Hepatocyte (in vitro differentiated cells): ENCODE measurements at places on chromosomes 6 and 20. TPM values are rescaled to one million over a fixed set of nuclear protein-coding genes. Genes with fewer than 3 reads are reported as not detected.

- no peak for DNase-seq
- no peaks in the 10 kb centered on the region for H3K27me3 ChIP-seq
- H3K27ac ChIP-seq: no peak overlapping the region
Measured at GRCh38 chr6:34213772-34214171, 22.9 kb upstream of the HMGA1 start.

DNA sequence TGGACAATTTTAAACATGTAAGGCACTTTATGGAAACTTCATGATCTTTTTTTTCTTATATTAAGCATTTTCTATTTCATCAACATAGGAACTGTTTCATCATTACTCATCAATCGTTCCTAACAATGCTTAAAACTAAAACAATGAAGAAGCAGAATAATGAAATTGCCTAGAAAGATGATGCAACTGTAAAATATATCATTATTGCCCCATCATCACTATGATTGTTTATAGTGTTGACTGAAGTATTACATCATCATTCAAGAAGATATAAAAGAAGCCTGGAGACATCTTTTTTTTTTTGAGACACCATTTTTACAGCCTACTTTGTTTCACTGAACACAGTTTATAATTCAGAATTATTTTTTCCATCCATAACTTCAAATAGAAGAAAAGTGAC lies 147.2 kb downstream of the TRDN start:
- H3K27ac ChIP-seq: no peak overlapping the region
- H3K4me3 ChIP-seq: no peak overlapping the region
- DNase-seq: no peak
- H3K36me3 ChIP-seq: no peaks in the 10 kb centered on the region

DNA sequence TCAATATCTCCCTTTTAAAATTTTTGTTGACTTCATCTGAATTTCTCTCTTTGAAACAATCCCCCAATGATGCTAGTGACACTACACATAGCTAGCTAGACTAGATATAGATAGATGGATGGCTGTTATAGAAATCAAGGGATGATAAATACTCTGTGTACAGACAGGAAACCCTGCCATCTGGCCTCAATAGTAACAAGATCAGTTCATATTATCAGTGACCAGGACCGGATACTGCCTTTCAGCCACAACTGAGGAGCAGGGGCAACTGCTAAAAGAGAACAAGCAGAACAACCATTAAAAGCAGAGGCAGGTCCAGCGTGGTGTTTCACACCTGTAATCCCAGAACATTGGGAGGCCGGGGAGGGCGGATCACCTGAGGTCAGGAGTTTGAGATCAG lies 118.3 kb upstream of the FAM184A start:
- H3K36me3 ChIP-seq: no peaks in the 10 kb centered on the region
- H3K4me1 ChIP-seq: peaks cover 6% of the 10 kb centered on the region
- no peak for DNase-seq
- no peak overlapping the region for H3K4me3 ChIP-seq
- H3K27ac ChIP-seq: no peak overlapping the region

- no peak overlapping the region for H3K27ac ChIP-seq
- H3K4me1 ChIP-seq: no peaks in the 10 kb centered on the region
- H3K4me3 ChIP-seq: no peak overlapping the region
- no peak for DNase-seq
Measured at GRCh38 chr20:25270829-25271251, 23.0 kb downstream of the PYGB start.

- no peak overlapping the region for H3K4me3 ChIP-seq
- no peaks in the 10 kb centered on the region for H3K36me3 ChIP-seq
- H3K27ac ChIP-seq: no peak overlapping the region
- H3K27me3 ChIP-seq: no peaks in the 10 kb centered on the region
- no peak for DNase-seq
Measured at GRCh38 chr20:57999465-58000111, 228.9 kb downstream of the ANKRD60 start.

- no peaks in the 10 kb centered on the region for H3K27me3 ChIP-seq
- H3K27ac ChIP-seq: no peak overlapping the region
- H3K36me3 ChIP-seq: no peaks in the 10 kb centered on the region
- no peak overlapping the region for H3K4me3 ChIP-seq
Measured at GRCh38 chr6:154499855-154500589, 10.5 kb downstream of the CNKSR3 start.

GRCh38 chr20:42641886-42642285 lies 547.8 kb downstream of the PTPRT start:
- no peak overlapping the region for H3K27ac ChIP-seq
- no peaks in the 10 kb centered on the region for H3K4me1 ChIP-seq
- no peak overlapping the region for H3K4me3 ChIP-seq
- no peaks in the 10 kb centered on the region for H3K27me3 ChIP-seq
- H3K36me3 ChIP-seq: no peaks in the 10 kb centered on the region

DNA sequence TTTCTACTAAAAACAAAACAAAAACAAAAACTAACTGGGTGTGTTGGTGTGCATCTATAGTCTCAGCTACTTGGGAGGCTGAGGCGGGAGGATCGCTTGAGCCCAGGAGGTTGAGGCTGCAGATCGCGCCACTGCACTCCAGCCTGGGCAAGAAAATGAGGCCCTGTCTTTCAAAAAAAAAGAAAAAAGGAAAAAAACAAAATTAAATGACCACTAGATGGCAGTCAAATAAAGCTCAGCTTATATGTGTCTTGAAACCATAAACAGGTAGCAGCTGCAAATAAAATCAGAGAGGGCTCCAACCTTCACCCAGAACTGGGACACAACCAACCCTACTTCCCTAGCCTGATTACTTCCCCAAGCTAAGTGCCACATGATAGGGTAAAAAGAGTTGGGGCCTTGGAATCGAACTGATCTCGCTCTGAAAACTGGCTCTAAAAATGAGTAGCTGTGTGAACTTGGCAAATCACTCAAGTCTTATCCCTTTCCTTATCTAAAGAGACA lies 67.1 kb upstream of the ADGRF4 start:
- peaks cover 18% of the 10 kb centered on the region for H3K4me1 ChIP-seq
- DNase-seq: peak; percentile 55
- peak overlapping the region; percentile 52 for H3K27ac ChIP-seq
- no peaks in the 10 kb centered on the region for H3K27me3 ChIP-seq
- H3K36me3 ChIP-seq: no peaks in the 10 kb centered on the region

DNA sequence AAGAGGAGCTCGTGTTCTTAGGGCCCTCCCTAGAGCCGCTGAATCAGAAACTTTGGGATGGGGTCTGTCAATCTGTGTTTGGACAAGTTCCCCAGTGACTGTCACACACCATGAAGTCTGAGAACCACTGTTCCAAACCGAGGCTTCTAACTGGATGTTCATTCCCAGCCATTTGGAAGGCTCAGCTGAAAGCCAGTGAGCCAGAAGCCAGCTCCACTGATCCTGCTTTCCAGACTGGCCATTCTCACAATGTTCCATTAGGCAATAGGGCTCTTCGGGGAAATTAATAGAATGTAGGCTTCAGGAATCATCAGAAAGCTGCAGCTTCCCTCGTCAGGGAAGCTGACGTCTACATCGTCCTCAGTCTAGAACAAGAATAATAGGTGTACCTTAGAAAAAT lies 90.8 kb upstream of the QKI start:
- H3K4me3 ChIP-seq: no peak overlapping the region
- H3K27ac ChIP-seq: no peak overlapping the region
- H3K4me1 ChIP-seq: peaks cover 10% of the 10 kb centered on the region

GRCh38 chr6:56927538-56928453 lies 27.1 kb upstream of the BEND6 start:
- no peak overlapping the region for H3K27ac ChIP-seq
- H3K36me3 ChIP-seq: no peaks in the 10 kb centered on the region
- H3K4me1 ChIP-seq: no peaks in the 10 kb centered on the region
- no peak overlapping the region for H3K4me3 ChIP-seq
- H3K27me3 ChIP-seq: no peaks in the 10 kb centered on the region

DNA sequence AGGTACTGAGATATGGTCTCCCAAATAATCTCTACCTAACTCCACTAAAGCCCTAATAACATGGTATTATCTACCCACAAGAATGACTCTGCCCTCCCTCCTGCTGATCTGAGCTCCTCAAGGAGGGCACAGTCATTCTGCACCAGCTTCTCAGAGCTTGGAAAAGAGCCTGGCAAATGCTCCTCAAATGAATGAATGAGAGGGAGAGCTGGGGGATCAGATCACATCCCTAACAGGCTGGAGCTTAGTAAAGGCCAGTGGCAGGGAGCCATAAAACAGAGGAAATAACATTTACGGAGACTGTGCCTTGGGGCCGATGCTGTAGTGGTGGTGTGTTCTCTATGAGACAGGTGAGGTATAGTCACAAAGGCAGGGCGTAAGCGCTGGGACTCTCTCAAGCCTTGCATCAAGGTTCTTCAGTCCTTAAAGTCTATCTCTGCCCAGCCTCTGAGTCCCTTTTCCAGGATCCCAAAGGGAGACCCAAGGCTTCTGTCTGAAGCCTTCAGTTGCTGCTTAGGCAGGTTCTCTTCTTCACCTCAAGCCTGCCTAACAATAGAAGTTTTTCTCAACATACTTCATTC lies 7.2 kb upstream of the NNAT start:
- no peaks in the 10 kb centered on the region for H3K36me3 ChIP-seq
- no peak overlapping the region for H3K4me3 ChIP-seq
- no peak for DNase-seq
- no peak overlapping the region for H3K27ac ChIP-seq
- no peaks in the 10 kb centered on the region for H3K27me3 ChIP-seq

- H3K27me3 ChIP-seq: peaks cover 8% of the 10 kb centered on the region
- no peak overlapping the region for H3K4me3 ChIP-seq
- H3K27ac ChIP-seq: no peak overlapping the region
- no peaks in the 10 kb centered on the region for H3K4me1 ChIP-seq
- H3K36me3 ChIP-seq: no peaks in the 10 kb centered on the region
Measured at GRCh38 chr6:13479971-13480434, 7.4 kb downstream of the GFOD1 start.

- no peaks in the 10 kb centered on the region for H3K36me3 ChIP-seq
- H3K4me3 ChIP-seq: no peak overlapping the region
- no peak overlapping the region for H3K27ac ChIP-seq
- no peaks in the 10 kb centered on the region for H3K27me3 ChIP-seq
Measured at GRCh38 chr6:97841763-97842162, 558.7 kb upstream of the MMS22L start.

DNA sequence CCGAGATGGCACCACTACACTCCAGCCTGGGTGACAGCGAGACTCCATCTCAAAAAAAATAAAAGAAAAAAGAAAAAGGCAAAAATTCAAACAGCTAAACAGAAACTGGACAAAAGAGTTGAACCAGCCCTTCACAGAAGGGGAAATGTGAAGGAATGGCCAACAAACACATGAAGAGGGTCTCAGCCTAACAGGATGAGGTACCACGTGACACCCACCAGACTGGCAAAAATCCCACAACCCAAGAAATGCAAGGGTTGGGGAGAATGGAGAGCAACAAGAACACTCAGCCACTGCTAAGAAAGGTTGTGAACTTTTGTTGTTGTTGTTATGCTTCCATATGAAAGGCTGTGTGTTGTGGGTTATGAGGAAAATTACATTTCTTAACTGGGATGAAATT lies 357.7 kb downstream of the PREX1 start:
- H3K4me1 ChIP-seq: no peaks in the 10 kb centered on the region
- no peak overlapping the region for H3K4me3 ChIP-seq
- H3K36me3 ChIP-seq: no peaks in the 10 kb centered on the region
- H3K27me3 ChIP-seq: peaks cover 16% of the 10 kb centered on the region

DNA sequence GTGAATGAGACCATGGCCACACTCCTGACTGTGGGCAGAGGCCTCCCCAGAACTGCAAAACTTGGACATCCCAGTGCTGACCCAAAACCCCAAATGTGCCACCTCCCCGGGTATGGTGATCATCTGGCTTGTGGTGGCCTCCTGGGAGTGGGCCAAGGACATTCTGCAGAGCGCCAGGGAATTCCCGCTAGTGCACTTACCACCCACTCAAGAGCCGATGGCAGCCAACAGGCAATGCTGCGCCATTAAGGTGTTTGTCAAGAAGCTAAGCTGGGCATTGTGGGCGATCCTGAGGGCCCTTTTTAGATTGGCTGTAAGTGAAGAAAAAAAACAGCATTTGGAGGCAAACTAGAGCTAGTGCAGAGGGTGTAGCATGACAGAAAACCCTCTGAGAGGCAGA lies 9.4 kb downstream of the MMP24 start:
- no peaks in the 10 kb centered on the region for H3K36me3 ChIP-seq
- no peaks in the 10 kb centered on the region for H3K27me3 ChIP-seq
- no peak overlapping the region for H3K4me3 ChIP-seq
- H3K4me1 ChIP-seq: no peaks in the 10 kb centered on the region

DNA sequence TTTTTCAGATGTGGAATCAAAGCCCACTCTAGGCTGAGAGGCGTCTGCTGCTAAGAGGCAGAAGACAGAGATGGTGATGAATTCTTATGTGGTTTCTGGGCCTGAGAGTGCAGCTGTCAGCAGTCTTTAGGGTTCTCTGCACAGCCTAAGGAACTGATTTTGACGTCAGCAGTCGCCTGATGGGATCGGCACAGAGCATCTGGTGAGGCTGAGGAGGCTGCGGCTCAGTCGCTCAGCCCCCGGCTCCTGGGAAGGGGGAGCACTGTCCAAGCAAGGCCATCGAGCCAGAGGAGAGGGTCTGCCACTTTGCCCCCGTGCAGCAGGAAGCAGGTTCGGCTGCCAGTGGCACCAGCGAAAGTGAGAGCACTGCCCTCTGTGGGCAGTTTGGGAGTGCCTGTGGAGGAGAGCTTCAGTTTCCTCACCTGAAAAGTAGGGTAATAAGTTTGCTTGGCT lies 92.5 kb downstream of the TCP11 start:
- no peaks in the 10 kb centered on the region for H3K27me3 ChIP-seq
- peaks cover 86% of the 10 kb centered on the region for H3K4me1 ChIP-seq
- H3K4me3 ChIP-seq: no peak overlapping the region
- H3K27ac ChIP-seq: peak overlapping the region; percentile 93
- peak; percentile 50 for DNase-seq

GRCh38 chr6:110180228-110181008 lies at the start of gene CDC40:
Gene CDC40, plus strand, starts transcription at chr6:110180427. Its CDS starts 18 bp downstream, at chr6:110180445.
- peaks cover 12% of the 10 kb centered on the region for H3K4me1 ChIP-seq
- peak within 1 kb of the TSS; percentile 62 for H3K4me3 ChIP-seq
- H3K27ac ChIP-seq: peak within 1 kb of the TSS; percentile 93
- no peaks in the 10 kb centered on the region for H3K27me3 ChIP-seq
- no peaks in the 10 kb centered on the region for H3K36me3 ChIP-seq
- peak; percentile 70 for DNase-seq

DNA sequence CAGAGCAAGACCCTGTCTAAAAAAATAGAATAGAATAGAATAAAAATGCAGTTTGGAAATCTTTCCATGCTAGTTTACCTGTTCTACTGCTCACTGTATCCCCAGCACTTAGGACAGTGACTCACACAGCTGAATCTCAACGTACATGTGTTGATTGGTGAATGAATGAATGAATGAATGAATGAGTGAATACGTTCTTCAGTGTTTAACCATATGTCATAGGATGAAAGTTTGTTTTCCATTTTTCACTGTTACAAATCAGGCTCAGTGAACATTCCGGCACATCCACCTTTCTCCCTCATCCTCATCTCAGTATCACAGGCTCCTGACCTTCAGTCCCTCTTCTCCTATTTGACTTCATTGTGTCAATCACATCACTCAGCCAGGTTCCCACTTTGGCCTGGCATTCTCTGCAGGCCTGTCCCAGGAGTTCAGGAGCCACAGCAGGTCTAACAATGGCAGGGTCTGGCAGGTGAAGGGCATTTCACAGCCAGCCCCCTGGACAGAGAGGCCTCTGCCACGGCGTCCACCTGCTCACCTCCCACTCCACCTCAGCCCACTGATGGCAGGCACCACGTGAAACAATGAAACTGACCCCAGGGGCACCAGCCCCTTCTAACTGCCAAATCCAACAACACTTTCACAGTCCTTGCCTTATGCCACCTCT lies 7.9 kb downstream of the ZC3H12D start:
- no peaks in the 10 kb centered on the region for H3K4me1 ChIP-seq
- H3K27me3 ChIP-seq: no peaks in the 10 kb centered on the region
- no peak overlapping the region for H3K4me3 ChIP-seq
- no peaks in the 10 kb centered on the region for H3K36me3 ChIP-seq
- H3K27ac ChIP-seq: no peak overlapping the region

The ULBP2 gene
- polyA plus RNA-seq: 0.15 and 1.9 TPM in 2 replicates

The WFDC12 gene
- not detected in 2 replicates for polyA plus RNA-seq

The LRRC73 gene
- polyA plus RNA-seq: 0.07 and 0.22 TPM in 2 replicates

The LPIN3 gene
- 18.1 and 23.4 TPM in 2 replicates for polyA plus RNA-seq

The PLN gene
- polyA plus RNA-seq: 0.40 and 0.69 TPM in 2 replicates

The FOXS1 gene
- 0.96 and 1.1 TPM in 2 replicates for polyA plus RNA-seq

The PERP gene
- polyA plus RNA-seq: 90.2 and 104 TPM in 2 replicates

The TBXT gene
- 0.13 TPM in 1 of 2 replicates, not detected in the other for polyA plus RNA-seq
